Skeletal muscle tissue (tissue), 5 donors: ENCODE measurements at places on chromosomes 1 and 21. TPM values are rescaled to one million over a fixed set of nuclear protein-coding genes. Genes with fewer than 3 reads are reported as not detected.

The ZBED6 gene
- 11.0 TPM for total RNA-seq

The TXNIP gene
- total RNA-seq: 536 TPM

The CD1B gene
- not detected for total RNA-seq

The C1orf141 gene
- total RNA-seq: not detected

The MEX3A gene
- 6.8 TPM for total RNA-seq

The ERG gene
- 4.7 TPM for total RNA-seq

The TMEM200B gene
- 6.8 TPM for total RNA-seq

The PLA2G2C gene
- total RNA-seq: not detected

The SZT2 gene
- total RNA-seq: 21.4 TPM

The HFM1 gene
- 16.2 TPM for total RNA-seq

The CNR2 gene
- total RNA-seq: under 0.01 TPM

The SPRR2A gene
- not detected for total RNA-seq

The MEAF6 gene
- total RNA-seq: 36.5 TPM

The LRIG2 gene
- 24.0 TPM for total RNA-seq

The CYP4B1 gene
- total RNA-seq: not detected

The EPS15 gene
- 44.9 TPM for total RNA-seq

The NHLH1 gene
- total RNA-seq: not detected

The IVNS1ABP gene
- total RNA-seq: 51.1 TPM

The SPAG17 gene
- 0.52 TPM for total RNA-seq

The RHD gene
- total RNA-seq: 2.1 TPM

The EPHB2 gene
- 13.0 TPM for total RNA-seq

The TCHHL1 gene
- total RNA-seq: not detected

The BRDT gene
- total RNA-seq: not detected

The PTPRC gene
- 15.7 TPM for total RNA-seq

The CAPN9 gene
- under 0.01 TPM for total RNA-seq
